ENCODE measurements at places on chromosomes 13 and 19.

DNA sequence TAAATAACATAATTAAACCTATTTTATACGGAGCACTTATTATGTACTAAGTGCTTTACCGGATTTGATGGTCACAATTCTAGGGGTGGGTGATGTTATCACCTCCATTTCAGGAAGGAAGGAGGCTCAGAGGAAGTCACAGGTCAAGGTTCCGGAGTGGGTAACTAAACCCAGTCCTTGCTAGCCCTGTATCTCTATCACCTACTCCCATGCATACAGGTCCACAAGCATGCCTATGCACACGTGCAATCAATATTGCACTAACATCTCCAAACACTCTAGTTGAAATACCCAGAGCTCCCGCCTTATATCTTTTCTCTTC lies 17.8 kb upstream of the FOSB start:
- no peak for DNase-seq

DNA sequence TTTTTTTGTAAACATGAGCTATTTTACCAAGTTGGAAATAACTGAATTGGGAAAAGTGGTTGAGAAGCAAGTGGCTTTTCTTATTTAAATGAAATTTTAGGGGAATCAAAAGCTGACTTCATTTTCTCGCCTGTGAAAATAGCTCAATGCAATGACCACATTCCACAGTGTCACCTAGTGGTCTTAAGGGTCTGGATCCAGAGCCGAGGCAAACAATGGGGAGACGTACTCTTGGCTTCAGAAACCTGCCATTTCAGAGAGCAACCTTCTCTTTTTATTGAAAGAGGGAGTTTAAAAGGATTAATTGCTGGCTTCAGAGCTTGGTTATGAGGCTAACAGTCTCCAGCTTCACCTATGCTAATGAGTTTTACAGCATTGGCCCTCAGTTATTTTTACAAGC lies 39.7 kb upstream of the RXFP2 start:
- DNase-seq: no peak

- no peak for DNase-seq
Measured at GRCh38 chr19:55697698-55698097, 22.7 kb downstream of the EPN1 start.

GRCh38 chr13:70568571-70568970 lies 460.3 kb upstream of the KLHL1 start:
- DNase-seq: no peak

DNA sequence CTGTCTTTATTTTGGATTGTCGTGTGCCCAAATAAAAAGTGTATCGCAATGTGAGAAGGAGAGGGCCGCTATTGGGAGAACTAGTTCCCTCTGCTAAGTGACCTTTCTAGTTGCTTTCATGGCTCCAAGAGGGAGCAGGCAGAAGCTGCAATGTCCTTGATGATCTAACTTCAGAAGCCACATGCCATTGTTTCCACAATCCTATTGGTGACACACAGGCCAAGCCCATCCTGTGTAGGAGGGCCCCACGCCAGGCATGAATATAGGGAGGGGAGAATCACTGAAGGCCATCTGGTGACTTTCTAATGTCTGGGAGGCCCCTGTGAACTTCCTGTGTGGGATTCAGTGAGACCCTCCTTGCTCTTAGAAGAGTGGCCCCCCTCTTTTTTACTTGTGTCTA lies 47.8 kb upstream of the KPNA3 start:
- DNase-seq: no peak

DNA sequence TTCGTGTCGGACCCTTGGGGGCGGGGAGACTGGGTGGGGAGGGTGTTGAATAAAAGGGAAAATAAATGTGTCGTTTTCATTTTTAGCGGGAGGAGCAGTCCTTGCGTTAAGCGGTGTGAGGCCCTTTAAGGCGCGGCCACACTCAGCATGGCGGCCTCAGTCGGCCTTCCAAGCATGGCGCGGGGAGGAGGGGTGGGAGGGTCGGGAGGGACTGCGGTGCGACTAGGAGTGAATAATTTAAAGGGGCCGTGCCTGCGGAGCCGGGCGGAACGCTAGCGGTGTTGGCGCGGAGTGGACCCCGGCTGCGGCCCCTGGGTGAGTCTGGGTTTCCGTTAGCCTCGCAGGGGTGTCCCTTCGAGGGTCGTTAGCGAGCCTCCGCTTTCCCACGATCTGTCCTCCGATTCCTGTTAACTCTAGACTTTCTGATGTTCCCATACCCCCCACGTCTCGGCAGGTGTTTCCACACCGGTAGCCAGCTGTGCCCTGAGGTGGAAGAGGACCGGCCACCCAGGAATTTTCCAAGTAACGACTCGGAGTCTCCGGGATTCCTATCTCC lies 1.5 kb upstream of the PNPLA6 start:
- peak; percentile 75 for DNase-seq

DNA sequence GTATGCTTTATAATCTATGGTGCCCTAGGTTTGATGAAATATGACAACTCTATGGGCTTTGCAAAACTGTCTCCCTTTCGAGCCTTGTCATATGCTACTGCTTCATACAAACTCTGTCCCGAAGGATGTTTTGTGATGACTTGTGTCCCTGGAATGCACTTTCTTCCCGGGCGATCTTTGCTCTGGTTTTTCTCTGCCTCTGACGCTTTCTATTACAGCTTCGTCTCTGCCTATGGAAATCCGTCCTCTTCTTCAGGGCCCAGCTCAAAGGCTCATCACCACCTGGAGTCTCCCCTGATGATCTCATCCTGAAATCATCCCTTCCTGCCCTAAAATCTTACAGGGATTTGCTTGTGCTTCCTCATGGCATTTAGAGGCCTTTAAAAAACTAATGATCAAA lies 191.5 kb upstream of the KL start:
- DNase-seq: no peak

- DNase-seq: no peak
Measured at GRCh38 chr13:112643759-112644459, 45.9 kb upstream of the ATP11A start.

GRCh38 chr19:29622166-29623070 lies 16.3 kb downstream of the POP4 start:
- DNase-seq: no peak

GRCh38 chr19:1992759-1993260 lies 22.7 kb downstream of the BTBD2 start:
- DNase-seq: no peak

- DNase-seq: no peak
Measured at GRCh38 chr19:43595605-43595998, 332 bp downstream of the IRGQ start.

- DNase-seq: no peak
Measured at GRCh38 chr13:66513728-66514127, 716.4 kb downstream of the PCDH9 start.

- no peak for DNase-seq
Measured at GRCh38 chr13:19766591-19766990, 16.2 kb downstream of the PSPC1 start.

DNA sequence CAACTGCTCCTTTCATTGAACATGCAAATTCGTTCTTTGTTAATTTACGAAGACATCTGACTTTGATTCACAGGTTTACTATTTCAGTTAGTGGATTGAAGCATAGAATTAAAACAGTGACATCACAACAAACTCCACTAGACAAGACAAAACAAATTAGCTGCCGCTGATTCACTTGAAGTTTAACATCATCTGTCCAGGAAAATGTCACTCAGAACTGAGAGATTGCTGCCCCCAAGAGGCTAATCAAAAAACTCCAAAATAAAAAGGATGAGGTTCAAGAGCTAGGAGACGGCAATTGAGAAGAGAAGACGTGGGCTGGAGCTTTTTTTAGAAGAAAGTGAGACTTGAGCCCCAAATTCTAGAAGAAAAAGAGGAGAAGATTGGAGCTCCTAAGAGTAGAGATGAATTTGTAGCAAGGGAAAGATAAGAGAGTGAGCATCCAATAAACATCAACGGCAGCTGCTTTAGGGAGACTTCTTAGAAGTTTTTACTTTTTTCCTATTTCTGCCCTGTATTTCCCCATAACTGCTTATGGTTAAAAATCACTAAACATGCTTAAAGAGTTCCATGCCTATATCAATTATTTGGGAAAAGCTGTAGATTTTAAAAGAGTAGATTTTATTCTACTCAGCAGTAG lies 40.8 kb upstream of the TPP2 start:
- DNase-seq: no peak

DNA sequence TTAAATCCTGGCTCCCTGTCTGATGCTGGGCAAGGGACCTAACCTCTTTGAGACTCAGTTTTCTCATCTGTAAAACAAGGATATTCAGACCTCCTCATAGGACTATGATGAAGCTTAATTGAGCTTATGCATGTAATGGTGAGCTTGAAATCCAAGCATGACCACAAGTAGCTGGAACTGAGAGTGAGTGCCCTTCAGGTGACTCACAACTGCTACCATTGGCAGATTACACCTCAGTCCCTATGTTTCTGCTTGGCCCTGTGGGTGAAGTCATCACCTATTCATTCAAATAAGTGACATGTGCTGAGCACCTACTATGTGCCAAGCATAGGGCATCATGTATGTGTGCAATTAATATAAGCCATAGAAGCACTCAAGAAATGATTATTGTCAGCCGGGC lies 25.7 kb downstream of the NOVA2 start:
- DNase-seq: no peak

GRCh38 chr13:109858319-109858718 lies 71.9 kb upstream of the IRS2 start:
- DNase-seq: no peak

DNA sequence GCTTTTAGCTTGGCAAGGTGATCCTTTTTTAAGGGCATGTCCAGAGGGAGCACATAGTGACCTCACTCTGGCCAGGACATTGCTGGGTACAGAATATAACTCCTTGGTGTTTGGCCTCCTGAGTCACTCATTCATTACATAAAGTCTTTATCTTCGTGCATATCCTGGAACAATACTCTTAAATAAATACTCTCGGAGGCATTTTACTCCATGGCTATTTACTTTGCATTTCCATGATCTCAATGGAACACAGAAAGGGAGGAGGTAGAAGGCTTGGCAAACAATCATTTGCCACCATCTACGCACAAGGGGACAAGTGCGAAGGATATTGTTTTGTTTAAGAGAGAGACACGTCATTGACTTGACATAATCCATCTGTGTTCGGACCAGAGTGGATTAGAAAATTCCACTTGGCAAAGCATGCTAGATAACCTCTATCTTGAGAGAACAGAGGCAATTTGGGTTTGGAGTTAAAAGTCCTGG lies 210.0 kb downstream of the IRS2 start:
- no peak for DNase-seq

DNA sequence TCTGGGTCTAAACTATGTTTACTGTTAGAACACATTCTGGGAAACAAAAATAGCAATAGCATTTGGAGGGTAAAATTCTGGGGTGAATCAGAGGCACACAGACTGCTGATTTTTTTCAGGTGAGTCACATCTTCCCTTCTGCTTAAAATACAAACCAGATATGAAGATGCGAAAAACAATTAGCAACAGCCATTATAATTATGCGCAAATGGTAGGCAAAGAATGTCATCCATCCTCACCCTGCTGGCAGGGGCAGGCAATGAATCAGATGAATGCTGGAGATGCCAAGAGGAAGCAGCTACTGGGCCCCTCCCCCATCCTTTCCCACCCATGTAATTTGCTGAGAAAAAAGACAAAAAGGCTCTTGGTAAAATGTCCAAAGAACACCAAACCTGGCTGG lies 282.9 kb downstream of the KLF5 start:
- no peak for DNase-seq

- no peak for DNase-seq
Measured at GRCh38 chr13:77222909-77223308, 104.0 kb downstream of the MYCBP2 start.

DNA sequence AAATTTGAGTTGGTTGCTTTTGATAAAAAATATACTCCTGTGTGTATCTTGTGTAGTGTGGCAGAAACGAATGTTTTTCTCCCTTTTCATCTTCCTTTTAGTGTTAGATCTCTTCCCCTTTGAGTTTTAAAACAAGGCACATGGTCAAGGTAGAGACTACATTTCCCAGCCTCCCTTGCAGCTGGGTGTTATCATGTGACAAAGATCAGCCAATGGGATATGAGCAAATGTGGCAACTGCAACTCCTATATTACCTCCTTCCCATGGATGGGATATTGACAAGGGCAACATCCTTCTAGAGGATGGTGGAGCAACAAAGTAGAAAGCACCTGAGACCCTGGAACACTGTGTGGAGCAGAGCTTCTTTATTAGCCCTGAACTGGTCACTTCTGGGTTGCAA lies 42.4 kb downstream of the ADGRE3 start:
- no peak for DNase-seq

DNA sequence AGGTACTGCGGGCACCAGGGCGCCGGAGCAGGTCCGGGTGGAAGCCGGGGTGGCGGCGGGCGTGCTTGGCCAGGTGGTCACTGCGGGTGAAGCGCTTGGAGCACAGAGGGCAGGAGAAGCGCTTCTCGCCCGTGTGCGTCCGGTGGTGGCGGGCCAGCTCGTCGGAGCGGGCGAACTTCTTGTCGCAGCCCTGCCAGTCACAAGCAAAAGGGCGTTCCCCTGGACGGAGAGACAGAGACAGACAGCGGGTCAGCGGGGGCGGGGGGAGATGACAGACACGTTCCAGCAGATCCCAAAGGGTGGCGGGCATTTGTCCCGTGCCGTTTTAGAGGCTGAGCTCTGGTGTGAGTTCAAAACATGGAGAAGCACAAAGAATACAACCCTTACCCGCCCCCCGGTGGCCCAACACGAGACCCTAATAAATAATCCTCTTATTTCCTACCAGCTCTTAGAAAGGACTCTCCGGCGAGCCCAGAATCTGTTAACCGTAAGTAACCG lies 6.3 kb upstream of the REXO1 start:
- no peak for DNase-seq

DNA sequence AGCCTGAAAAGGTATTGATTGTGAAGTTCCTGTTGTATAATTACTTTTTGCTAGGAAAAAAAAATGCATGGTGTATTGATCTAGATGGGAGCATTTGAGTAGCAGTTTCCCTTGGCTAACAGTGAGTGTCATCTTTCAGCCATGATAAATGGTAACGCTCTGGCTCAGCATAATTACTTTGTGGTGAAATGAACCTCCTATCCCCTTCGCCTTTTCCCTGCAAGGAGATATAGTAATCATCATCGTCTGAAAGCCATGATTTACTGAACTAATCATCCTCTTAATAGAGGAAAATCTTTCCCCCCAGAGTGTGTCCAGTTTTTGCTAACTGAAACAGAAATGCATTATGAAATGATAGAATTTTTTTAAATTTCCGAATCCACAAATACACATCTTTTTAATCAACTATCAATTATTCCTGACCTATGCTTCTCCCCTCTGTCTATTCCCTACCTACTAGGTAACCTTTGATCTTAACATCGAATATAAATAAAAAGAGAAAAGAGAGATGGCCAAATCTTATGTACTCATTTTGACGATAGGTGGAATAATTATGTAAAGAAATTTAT lies 88.7 kb downstream of the MAB21L1 start:
- DNase-seq: no peak

GRCh38 chr13:45541806-45542205 lies 73.7 kb downstream of the ERICH6B start:
- DNase-seq: no peak

- no peak for DNase-seq
Measured at GRCh38 chr13:20377720-20378119, 145.6 kb upstream of the GJB6 start.

- DNase-seq: no peak
Measured at GRCh38 chr19:14474827-14475226, 327 bp downstream of the PTGER1 start.
